Bladder microvascular endothelial cell (primary cell): ENCODE measurements at places on chromosomes 2 and 18. TPM values are rescaled to one million over a fixed set of nuclear protein-coding genes. Genes with fewer than 3 reads are reported as not detected.

Gene CFC1
- total RNA-seq, result not detected in 2 replicates

Gene ALPG
- total RNA-seq, result not detected in 2 replicates

Gene ABCB11
- under 0.01 TPM in 2 replicates for total RNA-seq

Gene ZRANB3
- total RNA-seq, result 4.7 and 8.2 TPM in 2 replicates

Gene NEU4
- not detected in 2 replicates for total RNA-seq

Gene ANKRD36
- 19.1 and 97.7 TPM in 2 replicates for total RNA-seq

Gene OTOS
- total RNA-seq, result not detected in 2 replicates
